Uterus (tissue), 4 donors: ENCODE measurements at places on chromosomes 7 and 10. TPM values are rescaled to one million over a fixed set of nuclear protein-coding genes. Genes with fewer than 3 reads are reported as not detected.

DNA sequence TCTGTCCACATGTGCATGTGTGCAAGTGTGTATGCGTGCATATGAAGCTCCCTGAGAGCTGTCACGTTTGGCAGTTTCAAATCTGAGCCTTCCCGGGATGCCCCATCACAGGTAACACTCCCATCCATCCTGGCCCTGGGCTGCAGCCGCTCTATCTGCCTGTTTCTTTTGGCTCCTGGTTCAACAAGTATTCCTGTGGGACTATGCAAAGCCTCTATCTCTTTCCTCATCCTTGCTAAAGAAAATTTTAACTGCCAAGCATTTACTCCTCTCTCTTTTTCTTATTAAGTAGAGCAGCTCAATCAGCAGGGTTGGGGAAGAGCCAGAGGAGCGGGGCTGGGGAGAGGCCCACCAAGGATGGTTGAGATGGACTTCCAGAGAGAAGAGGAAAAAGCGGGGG lies 24.4 kb upstream of the PDCD4 start:
- H3K4me3 ChIP-seq: no peak overlapping the region
- H3K27ac ChIP-seq: no peak overlapping the region

- no peaks in the 10 kb centered on the region for H3K36me3 ChIP-seq
Measured at GRCh38 chr7:141563956-141564623, 12.9 kb downstream of the AGK start.

DNA sequence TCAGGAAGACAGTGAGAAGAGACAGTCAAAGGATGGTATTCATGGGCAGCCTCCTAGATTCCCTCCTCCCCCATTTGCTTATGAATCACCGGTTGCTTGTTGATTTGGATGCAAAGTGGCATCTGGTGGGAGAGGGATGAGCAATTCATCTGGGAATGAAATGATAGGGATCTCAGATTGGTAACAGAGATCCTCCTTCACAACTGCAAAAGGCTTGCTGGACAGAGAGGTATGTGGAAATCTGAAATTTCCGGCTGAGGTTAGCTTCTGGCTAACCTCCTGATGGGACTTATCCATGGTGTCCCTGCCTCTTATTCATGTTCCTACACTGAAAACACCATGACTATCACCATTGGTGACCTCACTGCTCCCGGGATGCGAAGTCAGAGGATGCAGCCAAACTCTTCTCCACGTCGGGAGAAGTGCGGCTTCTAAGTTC lies 48.4 kb upstream of the PODXL start:
- no peaks in the 10 kb centered on the region for H3K4me1 ChIP-seq
- no peaks in the 10 kb centered on the region for H3K36me3 ChIP-seq
- H3K4me3 ChIP-seq: no peak overlapping the region
- H3K27ac ChIP-seq: no peak overlapping the region
- no peaks in the 10 kb centered on the region for H3K27me3 ChIP-seq

GRCh38 chr7:76352193-76352592 lies 6.6 kb downstream of the YWHAG start:
- no peaks in the 10 kb centered on the region for H3K36me3 ChIP-seq
- no peaks in the 10 kb centered on the region for H3K27me3 ChIP-seq
- no peak overlapping the region for H3K4me3 ChIP-seq
- H3K4me1 ChIP-seq: no peaks in the 10 kb centered on the region
- DNase-seq: no peak
- no peak overlapping the region for H3K27ac ChIP-seq

GRCh38 chr10:59976909-59977308 lies 70.6 kb upstream of the CCDC6 start:
- H3K4me3 ChIP-seq: no peak overlapping the region
- no peak overlapping the region for H3K27ac ChIP-seq
- no peak for DNase-seq
- no peaks in the 10 kb centered on the region for H3K4me1 ChIP-seq
- H3K36me3 ChIP-seq: no peaks in the 10 kb centered on the region
- no peaks in the 10 kb centered on the region for H3K27me3 ChIP-seq

GRCh38 chr7:100567751-100568175 lies 5.9 kb downstream of the SAP25 start:
- no peak for DNase-seq
- no peaks in the 10 kb centered on the region for H3K27me3 ChIP-seq
- no peak overlapping the region for H3K4me3 ChIP-seq
- H3K27ac ChIP-seq: peak overlapping the region; percentile 42

The NYAP1 gene
- total RNA-seq: 6.5 TPM

The PKD2L1 gene
- total RNA-seq: not detected

The CD36 gene
- 186 TPM for total RNA-seq

The COL13A1 gene
- 13.9 TPM for total RNA-seq

The WEE2 gene
- 0.07 TPM for total RNA-seq

The EBLN1 gene
- not detected for total RNA-seq

The LBX1 gene
- not detected for total RNA-seq

The TSPAN14 gene
- 72.8 TPM for total RNA-seq

The SPDYE11 gene
- total RNA-seq: not detected

The COX15 gene
- total RNA-seq: 11.5 TPM

The ITPRID1 gene
- total RNA-seq: not detected

The ACTL6B gene
- total RNA-seq: not detected

The CLDN4 gene
- total RNA-seq: 1.6 TPM
